ENCODE measurements at places on chromosomes 1 and 21. TPM values are rescaled to one million over a fixed set of nuclear protein-coding genes. Genes with fewer than 3 reads are reported as not detected.

DNA sequence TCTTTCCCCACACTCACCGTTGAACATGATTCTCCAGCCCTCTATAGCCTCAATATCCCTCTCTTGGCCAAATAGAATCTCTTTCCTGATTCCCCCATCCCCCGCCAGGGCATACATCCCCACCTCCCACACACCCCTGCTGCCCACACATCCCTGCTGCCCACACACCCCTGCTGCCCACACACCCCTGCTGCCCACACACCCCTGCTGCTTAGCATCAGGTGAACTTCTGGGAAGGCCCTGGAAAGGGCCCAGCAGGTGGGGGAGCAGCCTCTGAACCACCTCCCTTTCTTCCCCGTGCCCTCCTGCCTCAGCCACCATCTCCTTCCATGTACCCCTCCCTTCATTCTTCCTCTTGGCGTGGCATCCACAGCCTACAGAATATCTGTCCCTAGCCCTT lies 15.9 kb upstream of the IFNLR1 start:
- DNase-seq = no peak

The AKR7A3 gene
- total RNA-seq = 0.54 TPM

DNA sequence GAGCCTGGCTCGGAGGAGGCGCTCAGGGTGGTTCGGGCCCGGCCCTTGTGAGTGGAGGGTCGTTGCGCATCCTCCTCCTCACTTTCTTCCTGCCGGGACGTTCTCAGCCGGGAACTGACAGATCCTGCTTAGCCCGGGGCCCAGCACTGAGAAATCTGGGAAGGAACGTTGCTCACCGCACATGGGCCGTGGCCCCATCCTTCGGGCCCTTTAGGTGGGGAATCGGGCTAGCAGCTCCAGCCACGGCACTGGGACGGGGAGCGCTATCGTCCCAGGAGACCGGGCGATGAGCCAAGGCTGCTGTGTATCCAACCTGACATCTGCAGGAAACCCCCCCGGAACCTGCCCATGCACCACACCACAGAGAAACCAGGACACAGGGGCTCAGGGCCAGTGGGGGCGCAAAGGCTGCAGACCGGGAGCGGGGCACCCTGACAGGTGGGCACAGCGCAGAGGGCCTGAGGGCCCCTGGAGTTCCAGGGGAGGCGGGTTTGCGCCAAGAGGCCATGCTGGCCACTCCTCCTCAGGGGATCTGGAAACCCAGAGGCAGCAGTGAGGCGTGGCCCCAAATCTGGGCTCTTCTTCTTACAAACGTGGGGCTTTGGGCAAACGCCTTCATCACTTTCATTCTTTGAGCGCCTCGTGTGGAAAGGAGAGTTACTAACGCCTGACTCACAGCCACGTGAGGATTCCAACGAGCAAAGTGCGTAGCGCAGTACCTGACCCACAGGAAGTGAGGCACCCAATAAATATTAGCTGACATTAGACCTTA lies at the start of gene SH2D5:
SH2D5 (minus strand) TSS at position 116 of the 772 bp plus-strand sequence. CDS start 4,659 bp downstream, outside the sequence.
- DNase-seq = peak; percentile 45

DNA sequence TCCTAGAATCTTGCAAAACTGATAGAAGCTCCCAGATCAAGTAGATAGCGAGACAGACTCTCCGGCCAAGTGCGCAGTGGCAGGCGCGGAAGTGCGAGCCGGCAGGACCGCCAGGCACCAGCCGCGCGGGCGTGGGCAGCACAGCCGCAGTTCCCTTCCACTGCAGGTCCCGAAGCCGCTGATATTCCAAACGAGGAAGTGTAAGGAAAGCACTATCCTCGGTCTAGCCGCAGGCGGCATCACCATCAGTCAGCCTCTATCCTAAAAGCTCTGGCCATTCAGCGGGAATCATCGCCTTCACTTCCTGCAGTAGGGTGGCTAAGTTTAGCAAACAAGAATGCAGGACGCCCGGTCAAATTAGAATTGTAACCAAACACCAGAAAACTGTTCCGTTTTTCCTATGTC lies 710 bp downstream of the GLRX2 start:
- DNase-seq = no peak

DNA sequence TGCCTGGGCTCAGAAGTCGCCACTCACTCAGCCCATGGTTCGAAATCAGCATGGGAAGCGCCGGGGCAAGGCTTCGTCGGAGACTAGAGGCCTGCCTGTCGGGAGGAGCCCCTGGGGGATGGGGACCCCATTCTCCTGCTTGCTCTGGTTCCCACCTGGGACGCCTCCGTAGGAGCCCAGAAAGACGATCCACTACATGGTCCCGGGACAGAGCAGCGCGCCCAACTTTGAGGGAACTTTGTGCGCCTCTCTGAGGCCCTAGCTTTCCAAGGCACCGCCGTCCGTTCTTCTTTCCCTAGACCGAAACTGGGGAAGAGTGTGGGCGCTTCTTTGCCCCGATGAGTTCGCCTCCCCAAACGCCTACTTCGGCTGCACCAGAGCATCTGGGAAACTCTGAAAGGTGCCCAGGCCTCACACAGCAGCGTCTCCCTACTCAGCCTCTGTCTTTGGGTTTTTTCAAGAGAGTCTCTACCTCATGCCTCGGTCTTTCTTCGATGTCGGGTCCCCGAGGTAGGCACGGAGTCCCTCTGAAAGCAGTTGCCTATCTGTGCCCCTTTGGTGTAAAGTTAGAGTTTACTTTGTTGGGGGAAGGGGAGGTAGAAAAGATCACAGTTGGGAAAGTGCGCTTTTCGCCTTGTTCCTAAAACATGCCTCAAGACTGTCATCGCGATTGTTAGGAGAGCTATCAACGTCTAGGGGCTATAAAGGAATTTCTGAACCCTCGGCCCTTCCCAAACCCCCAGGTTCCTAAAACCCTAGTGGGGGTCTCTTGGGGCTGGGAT lies 14.0 kb downstream of the NR5A2 start:
- DNase-seq = peak; percentile 26

The C1orf185 gene
- total RNA-seq = not detected

The SLAMF9 gene
- under 0.01 TPM for total RNA-seq

The VASH2 gene
- total RNA-seq = 0.81 TPM

- DNase-seq = no peak
Observed at GRCh38 chr21:45853703-45854342, 127.7 kb upstream of the COL6A1 start.

GRCh38 chr1:112517231-112517630 lies 8.5 kb downstream of the WNT2B start:
- no peak for DNase-seq

DNA sequence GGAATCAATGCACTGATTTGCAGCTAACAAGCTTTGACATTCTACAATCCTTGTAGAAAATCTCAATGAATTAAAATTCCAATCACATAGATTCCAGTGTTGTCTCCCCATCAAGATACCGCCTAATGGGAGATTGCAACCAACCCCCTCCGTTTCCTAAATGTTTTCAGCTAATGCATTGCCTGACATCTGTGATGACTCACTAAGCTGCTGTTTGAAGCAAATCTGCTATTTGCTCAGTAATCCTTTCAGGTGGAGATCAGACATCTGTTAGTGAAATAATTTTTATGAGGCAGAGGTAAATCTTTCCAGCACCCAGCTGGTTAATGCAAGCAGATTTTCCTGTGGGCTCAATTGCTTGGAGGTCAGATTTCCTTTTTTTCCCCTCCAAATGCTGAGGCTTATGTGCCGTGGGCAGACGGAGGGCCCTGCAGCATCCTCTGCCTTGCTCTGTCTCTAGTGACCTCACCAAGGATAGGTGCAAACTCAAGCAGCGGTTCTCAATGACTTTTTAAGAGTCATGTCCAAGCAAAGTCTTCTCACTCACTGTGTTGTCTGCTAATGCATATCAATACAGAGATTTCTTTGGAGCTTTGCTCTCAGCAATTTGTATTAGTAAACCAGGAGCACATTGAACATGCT lies 91.1 kb upstream of the RAB3GAP2 start:
- no peak for DNase-seq

The OLFML3 gene
- total RNA-seq = 3.2 TPM

DNA sequence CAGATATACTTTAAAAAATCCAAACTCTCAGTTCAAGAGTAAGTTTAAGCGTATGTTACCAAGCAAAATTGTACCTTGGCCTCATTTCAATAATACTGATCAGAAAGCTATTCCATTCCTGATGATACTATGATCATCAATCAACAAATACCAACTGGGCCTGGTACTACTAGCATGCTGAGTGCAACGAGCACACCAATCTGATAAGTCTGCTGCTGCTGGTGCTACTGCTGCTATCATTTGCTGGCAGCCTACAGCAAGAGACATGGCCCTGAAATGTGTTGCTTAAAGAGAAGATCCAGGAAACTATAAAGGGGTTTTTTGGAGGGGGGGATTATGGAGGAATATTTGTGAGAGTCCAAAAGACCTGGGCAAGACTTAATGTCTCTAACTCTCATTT lies 39.7 kb downstream of the NME7 start:
- DNase-seq = no peak

The OR2L13 gene
- 3.8 TPM for total RNA-seq

DNA sequence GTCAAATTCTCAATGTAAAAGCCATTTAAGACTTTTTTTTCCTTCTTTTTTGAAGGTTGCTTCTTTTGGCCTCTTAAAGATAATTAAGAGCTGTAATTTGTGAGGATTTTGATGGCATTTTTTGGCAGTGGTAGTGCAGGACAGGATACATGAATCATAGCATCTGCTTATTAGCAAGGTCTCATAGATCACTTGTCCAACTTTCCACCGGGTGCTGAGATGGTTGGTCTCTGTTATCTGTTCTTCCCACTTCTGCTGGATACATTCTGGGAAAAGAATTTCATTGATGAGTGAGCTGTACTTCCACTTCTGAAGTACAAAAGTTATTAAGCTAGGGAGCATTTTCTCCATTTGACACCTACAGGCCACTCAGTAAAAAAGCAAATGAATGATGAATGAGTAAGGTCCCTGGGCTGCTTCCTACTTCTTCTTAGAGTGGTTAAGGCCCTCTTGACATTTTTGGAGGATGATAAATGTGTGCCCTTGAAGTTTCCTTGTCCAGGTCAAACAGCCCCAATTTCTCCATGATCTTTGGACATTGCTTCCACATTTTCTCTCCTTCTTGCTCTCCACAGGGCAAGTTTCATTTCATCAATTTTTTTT lies 100.6 kb downstream of the ROR1 start:
- no peak for DNase-seq

GRCh38 chr1:209589440-209589839 lies 5.9 kb downstream of the CAMK1G start:
- DNase-seq = no peak

- DNase-seq = peak; percentile 5
Observed at GRCh38 chr1:22332795-22333499, 118.7 kb upstream of the ZBTB40 start.

The RASAL2 gene
- 5.4 TPM for total RNA-seq

DNA sequence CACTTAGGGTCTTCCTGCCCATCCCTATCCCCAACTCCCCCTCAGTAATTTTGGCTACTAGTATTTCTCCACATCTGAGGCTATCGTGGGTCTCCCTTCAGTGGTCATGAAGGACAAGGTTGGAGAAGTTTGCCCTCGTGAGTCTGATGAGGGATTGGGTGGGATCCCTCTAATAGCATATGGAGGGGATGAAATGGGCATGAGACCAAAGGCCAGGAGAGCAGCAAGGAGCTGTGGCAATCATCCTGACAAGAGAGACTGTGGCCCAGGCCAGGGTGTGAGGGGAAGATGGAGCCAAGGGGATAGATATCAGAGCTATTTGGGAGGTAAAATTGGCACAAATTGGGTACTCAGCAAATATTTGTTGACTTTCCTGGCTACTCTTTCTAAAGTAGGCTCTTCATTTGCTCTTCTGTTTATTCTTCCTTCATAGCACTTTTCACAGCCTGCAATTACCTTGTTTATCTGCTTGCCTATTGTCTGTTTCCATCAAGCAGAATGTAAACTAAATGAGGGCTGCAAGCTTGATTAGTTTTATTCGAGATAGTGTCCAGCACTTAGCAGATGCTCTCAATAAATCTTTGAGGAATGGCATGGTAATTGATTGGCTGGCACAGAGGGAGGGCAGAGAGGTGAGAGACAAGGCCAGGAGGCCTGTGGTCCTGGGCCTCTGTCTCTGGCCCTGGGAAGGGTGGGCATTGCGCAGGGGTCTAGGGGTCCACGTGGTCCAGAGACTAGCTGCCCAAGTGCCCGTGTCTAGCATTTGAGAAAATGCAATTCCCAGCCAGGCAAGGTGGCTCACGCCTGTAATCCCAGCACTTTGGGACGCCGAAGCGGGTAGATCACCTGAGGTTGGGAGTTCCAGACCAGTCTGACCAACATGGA lies 1.5 kb upstream of the PLK3 start:
- DNase-seq = no peak

The TPR gene
- total RNA-seq = 70.0 TPM

DNA sequence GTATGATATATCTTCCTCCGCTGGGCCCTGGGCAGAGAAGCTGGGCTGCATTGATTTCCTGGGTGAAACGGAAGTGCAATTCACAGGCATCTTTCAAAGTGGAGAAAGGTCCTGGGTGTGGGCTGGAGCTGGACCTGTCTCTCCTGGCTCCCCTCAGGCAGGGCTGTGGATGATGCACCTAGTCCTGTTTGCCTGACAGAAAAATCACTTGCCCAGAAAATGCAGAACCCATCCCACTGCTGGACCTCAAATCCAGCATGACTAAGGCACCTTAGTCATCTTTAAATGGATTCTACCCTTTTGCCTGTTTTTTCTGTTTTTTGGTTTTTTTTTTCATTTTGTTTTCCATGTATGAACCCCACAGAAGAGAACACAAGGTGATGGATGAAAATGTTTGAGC lies 49.7 kb downstream of the MYSM1 start:
- DNase-seq = no peak

- no peak for DNase-seq
Observed at GRCh38 chr1:3249231-3249630, 180.2 kb downstream of the PRDM16 start.

DNA sequence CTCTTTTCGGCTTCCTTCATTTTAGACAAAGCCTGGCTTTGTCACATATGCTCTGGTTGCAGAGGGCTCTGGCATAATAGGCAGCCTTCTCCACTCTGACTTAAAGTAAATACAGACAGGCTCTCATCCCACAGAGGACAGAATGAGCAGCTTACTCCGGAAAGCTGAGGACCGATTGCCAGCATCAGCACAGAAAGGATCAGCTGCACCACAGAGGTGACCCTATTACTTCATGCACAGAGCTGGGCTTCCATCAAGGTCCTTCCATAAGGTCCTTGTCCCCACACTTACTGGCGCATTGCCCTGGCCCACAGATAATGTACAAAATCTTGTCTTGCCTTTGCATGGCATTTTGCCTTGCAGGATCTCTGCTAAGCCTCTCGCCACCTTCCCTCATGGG lies 67.6 kb downstream of the SEC16B start:
- DNase-seq = no peak

The FCER1G gene
- 5.1 TPM for total RNA-seq

The OR6K6 gene
- total RNA-seq = not detected

GRCh38 chr1:21251773-21252471 lies 38.3 kb downstream of the ECE1 start:
- no peak for DNase-seq

The COL24A1 gene
- 6.7 TPM for total RNA-seq

All from hematopoietic multipotent progenitor cell (in vitro differentiated cells).